Effector memory CD4-positive, alpha-beta T cell (primary cell): ENCODE measurements at places on chromosomes 7 and 10.
A peak's percentile ranks its signal among the peaks of the same experiment; 100 is the strongest.

DNA sequence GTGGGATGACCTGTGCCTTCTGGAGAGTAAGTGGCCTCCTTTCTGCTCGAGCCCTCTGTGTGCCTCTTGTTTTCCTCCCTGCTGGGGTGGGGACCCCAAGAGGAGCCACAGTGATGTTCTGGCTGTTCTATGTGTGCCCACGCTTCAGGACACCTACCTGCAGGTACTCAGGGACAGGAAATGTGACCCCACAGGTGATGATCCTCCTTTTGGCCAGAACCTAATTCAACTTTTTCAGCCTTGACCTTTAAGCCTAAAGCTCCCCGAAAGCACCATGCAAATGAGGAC is 70.3 kb downstream of the VWA2 start:
- DNase-seq = no peak

GRCh38 chr10:90321132-90321816 is 536.6 kb downstream of the HTR7 start:
- DNase-seq = no peak

DNA sequence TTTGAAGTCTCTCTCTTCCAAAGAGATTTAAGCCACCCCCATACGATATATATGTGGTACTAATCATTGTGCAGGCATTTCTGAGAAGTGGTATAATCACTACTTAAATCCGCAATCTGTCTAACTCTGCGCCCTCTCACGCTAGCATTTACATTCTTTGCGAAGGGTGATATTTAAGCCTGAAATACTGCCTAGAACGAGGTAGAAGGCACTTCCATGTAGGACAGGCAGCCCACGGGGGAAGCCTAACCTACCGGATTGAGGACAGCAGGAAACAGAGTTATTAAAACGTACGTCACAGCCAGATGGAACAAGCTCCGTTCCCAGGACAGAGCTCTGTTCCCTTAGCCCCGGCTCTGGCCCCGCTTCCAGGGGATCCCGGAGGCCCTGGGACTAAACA is 59.3 kb upstream of the ECHDC3 start:
- no peak for DNase-seq

DNA sequence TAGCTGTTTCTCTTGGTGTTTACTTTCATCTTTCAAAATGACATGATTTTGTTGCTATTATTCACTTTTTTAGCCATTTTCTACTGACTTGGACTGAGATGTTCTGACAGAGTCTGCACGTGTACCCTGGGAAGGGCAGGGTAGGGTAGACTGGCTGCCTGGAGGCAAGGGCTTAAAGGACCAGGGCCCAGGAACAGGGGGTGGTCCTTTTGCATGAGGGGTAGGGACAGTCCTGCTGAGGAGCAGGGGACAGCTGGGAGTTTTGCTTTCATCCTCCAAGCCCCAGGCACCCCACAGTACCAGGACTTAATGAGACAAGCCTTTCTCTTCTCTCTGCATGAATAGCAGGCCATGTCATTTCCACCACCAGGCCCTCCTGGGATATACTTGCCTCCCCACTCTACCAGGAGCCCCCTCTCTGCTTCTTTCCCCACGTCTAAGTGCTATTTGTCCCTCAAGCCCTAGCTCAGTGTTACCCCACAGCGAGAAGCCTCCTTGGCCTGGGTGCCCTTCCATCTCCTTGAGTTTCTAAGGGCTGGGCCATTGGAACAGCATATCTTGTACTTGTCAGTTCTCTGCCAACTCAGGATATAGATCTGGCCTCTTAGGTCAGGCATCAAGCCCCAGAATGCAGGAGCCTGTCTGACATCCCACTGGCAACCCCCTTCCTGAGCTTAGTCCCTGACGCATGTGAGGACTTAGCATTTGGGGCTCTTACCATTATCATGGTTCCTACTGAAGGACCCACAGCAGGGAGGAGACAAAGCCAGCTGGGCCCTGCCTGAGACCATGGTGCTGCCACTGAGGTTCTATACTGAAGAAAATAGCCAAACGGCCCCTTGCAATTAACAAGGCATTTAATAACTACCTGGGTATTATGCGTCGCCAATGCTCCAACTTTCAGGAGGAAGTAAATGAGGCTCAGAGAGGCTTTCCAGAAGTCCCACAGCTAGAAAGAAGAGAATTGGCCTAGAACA is 78.4 kb upstream of the UNC5B start:
- no peak for DNase-seq

GRCh38 chr10:14326581-14326980 is 4.1 kb downstream of the FRMD4A start:
- DNase-seq = no peak

- no peak for DNase-seq
Measured at GRCh38 chr7:3233301-3233700, 67.8 kb upstream of the SDK1 start.

DNA sequence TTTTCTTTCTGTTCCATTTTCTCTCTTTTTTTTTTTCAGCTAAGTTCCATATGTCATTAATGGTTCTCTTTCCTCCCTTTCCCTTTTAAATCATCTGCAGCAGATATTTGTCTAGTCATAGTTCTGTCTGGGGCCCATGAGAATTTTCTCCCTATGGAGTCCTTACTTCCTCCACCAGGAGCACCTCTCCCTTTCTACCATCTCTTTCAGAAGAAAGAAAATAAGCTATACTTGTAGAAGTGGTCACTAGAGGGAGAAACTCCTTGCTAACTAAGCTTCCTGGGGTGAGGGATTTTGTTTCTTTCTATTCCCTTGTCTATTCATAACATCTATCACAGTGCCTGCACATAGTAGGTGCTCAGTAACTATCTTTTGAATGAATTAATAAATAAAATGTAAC is 230.2 kb upstream of the HPS1 start:
- no peak for DNase-seq

DNA sequence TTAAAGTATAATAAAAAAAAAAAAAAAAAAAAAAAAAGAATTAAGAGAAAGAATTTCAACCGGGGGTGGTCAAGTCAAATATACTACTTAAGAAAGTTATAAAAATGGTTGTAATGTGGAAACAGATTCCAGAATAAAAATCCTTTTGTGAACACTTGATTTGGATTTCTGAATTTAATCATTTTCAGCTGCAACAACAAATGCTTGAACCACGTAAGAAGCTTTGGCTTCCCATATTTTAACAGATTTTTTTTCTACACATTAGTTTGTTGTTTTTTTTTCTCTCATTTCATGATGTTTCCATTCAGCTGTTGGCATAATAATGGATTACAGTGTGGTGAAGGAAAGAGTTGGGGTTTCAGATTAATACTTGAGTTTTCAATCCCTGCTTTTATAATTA is 137.3 kb upstream of the AGR3 start:
- no peak for DNase-seq

DNA sequence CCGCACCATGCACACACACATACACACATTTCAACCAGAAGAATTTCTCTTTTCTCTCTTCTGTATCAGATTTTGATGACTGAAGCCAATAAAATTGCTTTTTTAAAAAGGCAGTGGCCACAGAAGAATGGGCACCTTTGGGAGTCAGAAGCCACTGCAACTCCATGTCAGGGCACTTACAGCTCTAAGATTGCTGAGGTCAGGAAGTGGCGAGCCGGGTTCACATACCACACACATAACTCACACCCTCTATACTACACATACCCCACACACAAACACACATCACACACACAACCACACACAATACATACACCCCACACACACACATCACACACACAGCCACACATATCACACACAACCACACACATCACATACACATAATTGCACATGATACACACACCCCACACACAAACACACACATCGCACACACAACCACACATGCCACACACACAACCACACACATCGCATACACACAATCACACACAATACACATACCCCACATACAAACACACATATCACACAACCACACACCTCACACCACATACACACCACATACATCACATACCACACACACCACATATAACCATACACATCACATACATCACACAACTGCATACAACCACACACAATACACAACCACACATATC is 31.2 kb downstream of the GPRIN2 start:
- DNase-seq = no peak

GRCh38 chr7:97126483-97127171 is 9.1 kb downstream of the SDHAF3 start:
- no peak for DNase-seq

GRCh38 chr7:32761451-32762205 is 129.9 kb downstream of the KBTBD2 start:
- no peak for DNase-seq

- no peak for DNase-seq
Measured at GRCh38 chr7:100598425-100598824, 3.7 kb upstream of the PCOLCE start.

DNA sequence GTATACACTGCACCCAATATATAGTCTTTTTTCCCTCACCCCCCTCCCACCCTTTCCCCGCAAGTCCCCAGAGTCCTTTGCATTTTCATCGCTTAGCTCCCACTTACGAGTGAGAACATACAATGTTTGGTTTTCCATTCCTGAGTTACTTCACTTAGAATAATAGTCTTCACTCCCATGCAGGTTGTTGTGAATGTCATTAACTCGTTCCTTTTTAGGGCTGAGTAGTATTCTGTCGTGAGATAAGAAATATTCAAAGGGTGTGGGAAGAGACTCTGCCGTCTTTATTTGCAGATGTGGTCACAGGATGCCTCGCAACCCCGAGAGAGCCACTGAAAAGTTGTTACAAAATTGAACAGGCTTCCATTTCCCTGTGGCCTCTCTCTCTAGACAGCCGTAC is 137.9 kb upstream of the SH2B2 start:
- no peak for DNase-seq

- DNase-seq = no peak
Measured at GRCh38 chr7:116239434-116239833, 29.1 kb downstream of the TES start.

DNA sequence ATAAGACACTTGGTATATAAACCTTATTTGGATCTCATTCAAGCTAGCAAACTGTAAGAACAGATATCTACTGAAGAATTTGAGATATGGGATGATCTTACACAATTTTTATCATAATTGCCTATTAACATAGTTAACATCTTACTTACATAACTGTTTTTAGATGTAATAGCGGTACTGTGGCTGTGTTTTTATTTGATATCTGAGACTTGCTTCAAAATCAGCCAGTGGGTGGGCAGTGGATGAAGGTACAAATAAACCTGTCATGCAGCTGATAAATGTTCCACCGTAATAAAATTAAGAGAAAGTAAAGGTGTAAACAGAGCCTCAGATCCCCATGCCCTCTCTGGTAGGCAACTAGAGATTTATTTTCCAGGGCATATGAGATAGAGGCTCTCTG is 28.4 kb upstream of the PTPRN2 start:
- no peak for DNase-seq

- DNase-seq = no peak
Measured at GRCh38 chr7:45366475-45366874, 207.7 kb upstream of the ADCY1 start.

GRCh38 chr10:26696786-26697162 is 727 bp upstream of the PDSS1 start:
- DNase-seq = no peak

DNA sequence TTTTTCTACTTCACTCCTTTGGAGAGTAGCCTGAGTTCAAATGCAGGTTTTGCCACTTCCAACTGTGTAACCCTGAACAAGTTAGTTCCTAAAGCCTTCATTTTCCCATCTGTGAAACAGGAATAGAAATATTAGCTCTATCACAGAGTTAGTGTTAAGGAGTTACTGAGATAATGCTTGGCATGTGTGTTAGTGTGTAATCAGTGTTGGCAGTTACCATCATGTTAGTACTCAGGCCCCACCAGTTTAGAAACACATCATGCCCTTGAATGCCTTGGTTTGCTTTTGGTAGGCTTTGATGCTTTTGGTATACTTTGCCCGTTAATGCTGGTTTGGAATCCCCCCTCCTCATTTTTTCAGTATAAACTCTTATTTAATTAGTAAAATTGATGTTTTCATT is 119.7 kb downstream of the WNT2 start:
- DNase-seq = no peak

- DNase-seq = no peak
Measured at GRCh38 chr10:14325325-14325955, 5.3 kb downstream of the FRMD4A start.

GRCh38 chr7:35522697-35523096 is 172.2 kb downstream of the HERPUD2 start:
- no peak for DNase-seq

DNA sequence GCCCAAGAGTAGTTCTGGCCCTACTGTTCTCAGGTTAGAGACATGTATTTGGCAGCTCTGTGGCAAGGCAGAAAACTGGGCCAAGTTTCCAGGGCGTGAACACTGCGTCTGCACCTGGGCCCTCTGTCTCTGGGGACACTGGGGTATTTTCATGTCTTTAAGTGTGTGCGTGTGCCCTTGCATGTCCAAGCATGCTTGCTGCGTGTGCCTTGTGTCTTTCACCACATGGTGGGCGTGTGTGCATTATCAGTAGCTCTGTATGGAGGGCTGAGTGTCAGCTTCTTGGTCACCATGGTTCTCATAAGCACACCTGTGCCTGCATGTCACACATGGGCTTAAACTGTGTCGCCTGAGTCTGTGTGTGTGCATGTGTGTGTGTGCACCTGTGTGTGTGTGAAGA is 69.3 kb downstream of the HIPK2 start:
- DNase-seq = no peak

GRCh38 chr10:110209926-110210673 is 2.7 kb downstream of the MXI1 start:
- peak; percentile 67 for DNase-seq

GRCh38 chr7:24576171-24577025 is 3.1 kb downstream of the PALS2 start:
- DNase-seq = no peak

- DNase-seq = no peak
Measured at GRCh38 chr10:110337906-110338305, 33.2 kb upstream of the SMNDC1 start.

- DNase-seq = no peak
Measured at GRCh38 chr7:5594616-5595544, 171.2 kb upstream of the TNRC18 start.

DNA sequence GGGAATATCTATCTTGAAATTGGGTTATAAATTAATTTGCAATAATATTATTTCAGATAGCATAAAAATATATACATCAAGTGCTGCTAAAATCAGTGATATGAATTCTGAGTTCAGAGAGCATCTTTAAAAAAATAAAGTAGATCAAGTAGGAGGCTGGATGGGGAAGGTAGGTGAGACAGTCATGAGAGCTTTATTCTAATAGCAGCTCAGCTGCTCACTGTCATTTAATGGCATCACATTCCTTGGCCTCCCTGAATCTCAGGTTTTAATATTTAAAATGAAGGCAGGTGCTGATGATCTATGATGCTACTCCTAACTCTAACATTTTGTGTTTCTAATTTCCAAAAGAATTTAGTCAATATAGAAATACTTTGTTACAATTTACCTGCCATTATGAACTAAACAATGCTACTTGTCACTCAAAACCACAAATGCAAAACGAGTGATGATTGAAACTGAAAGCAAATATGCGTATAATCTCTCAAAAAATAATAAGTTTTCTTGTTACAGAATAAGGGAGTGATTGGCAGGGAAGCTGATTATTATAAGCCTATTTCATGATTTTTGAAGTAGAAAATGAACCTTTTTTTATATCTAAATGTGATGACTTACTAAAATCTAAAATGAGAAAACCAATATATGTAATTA is 147.6 kb upstream of the CSTF2T start:
- DNase-seq = no peak

- no peak for DNase-seq
Measured at GRCh38 chr7:111210996-111211395, 120.1 kb downstream of the LRRN3 start.
